ENCODE measurements at places on chromosomes 2 and 18.

DNA sequence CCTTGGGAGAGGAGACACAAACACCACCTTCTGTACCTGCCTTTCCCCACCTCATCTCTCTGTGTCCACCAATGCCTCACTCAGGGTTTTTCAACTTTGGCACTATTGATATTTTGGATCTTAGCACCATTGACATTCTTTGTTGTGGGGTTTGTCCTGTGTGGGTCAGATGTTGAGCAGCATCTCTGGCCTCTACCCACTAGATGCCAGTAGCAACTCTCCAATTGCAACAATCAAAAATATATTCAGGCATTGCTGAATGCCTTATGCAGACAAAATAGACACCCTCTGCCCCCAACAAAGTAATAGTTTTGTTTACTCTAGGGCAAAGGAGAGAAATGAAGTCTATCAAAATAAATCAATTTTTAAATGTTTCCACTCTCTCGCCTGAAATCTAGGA lies 1384.3 kb upstream of the NXPH2 start:
- DNase-seq = no peak

- DNase-seq = no peak
Measured at GRCh38 chr2:215391531-215391930, 44.3 kb downstream of the FN1 start.

GRCh38 chr2:8872821-8873432 lies 35.5 kb upstream of the KIDINS220 start:
- DNase-seq = peak; percentile 46

- DNase-seq = peak; percentile 50
Measured at GRCh38 chr2:237165405-237166276, 80.0 kb downstream of the COPS8 start.

DNA sequence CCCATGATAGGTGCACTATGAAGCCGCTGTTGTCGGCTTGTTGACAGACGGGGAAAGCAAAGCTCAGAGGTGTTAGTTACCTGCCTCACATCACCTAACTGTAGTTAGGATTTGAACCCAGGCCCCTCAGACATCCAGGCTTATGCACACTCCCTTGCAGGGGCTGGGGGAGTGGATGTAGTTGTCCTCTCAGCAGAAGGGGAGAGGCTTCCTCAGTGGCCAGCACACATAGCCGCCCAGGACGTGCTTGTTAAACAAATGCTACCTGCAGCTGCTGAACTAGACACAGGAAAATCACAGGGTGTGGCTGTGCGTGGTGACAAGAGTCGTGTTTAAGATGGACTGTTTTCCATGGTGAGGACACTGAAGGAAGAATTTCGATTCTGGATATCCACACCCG lies 39.2 kb downstream of the GREB1 start:
- DNase-seq = no peak

GRCh38 chr2:101310090-101310833 lies 1.8 kb upstream of the RNF149 start:
- DNase-seq = no peak

DNA sequence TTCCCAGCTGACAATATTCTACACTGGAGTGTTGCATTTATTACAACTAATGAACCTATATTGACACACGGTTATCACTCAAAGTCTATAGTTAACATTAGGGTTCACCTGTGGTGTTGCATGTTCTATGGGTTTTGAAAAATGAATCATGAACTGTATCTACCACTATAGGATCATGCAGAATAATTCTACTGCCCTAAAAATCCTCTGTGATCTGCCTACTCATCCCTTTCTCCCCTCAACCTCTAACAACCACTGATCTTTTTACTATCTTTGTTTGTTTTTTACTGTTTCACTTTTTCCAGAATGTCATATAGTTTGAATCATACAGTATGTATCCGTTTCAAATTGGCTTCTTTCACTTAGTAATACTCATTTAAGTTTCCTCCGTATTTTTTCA lies 47.6 kb upstream of the TCF7L1 start:
- no peak for DNase-seq
